Activated naive CD4-positive, alpha-beta T cell treated with anti-CD3 and anti-CD28 coated beads, Interleukin-2, amount 10 ng/mL, durations not matched to agents 7 days and 5 days (primary cell): ENCODE measurements at places on chromosomes 6 and 20.

- no peak for DNase-seq
Measured at GRCh38 chr6:162068340-162068739, 659.2 kb downstream of the PRKN start.

DNA sequence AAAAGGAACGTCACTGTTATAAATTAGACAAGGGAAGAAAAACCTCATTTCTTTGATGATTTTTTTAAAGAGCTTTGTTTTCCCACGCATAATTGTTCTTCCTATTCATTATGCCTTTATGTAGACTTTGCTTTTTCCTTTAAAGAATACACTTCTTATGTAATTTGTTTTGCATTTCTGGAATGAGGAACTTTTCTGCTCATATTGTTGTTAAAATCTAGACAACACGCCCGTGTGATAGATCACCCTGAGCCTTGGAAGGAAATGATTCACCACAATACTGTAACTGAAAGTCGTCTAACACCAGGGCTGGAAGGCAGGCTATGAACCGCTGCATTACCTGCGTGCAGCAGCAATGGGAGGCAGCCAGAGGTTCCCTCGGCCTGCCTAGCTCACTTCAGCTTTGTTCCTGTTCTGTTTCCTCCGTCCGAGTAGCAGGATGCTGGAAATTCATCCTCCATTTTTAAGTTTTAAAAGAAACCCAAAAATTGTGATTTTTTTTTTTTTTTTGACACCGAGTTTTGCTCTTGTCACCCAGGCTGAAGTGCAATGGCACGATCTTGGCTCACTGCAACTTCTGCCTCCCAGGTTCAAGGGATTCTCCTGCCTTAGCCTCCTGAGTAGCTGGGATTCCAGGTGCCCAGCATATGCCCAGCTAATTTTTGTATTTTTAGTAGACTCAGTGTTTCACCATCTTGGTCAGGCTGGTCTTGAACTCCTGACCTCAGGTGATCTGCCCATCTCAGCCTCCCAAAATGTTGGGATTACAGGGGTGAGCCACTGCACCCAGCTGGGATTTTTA lies 49.6 kb upstream of the ZNF217 start:
- DNase-seq: peak; percentile 81

- DNase-seq: no peak
Measured at GRCh38 chr6:139962654-139963347, 588.4 kb upstream of the CITED2 start.

DNA sequence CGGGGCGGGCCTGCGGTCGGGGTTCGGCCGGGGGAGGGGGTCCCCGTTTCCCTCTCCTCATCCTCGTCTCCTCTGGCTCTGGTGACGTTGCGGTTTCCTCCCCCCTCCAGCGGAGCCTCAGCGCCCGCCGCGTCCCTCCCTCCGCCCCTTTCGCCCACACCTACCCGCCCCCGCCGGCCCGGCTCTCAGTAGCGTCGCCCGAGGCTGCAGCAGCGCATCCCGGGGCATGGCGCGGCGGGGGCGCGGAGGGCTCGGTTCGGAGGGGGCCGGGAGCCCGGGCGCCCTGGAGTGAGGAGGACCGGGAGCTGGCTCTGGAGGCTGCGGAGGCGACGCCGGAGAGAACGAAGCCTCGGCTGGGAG lies at the start of gene DSE:
Gene DSE (plus strand): TSS at position 188 of the 360 bp plus-strand sequence. CDS start 28,304 bp downstream, outside the sequence.
- peak; percentile 62 for DNase-seq

DNA sequence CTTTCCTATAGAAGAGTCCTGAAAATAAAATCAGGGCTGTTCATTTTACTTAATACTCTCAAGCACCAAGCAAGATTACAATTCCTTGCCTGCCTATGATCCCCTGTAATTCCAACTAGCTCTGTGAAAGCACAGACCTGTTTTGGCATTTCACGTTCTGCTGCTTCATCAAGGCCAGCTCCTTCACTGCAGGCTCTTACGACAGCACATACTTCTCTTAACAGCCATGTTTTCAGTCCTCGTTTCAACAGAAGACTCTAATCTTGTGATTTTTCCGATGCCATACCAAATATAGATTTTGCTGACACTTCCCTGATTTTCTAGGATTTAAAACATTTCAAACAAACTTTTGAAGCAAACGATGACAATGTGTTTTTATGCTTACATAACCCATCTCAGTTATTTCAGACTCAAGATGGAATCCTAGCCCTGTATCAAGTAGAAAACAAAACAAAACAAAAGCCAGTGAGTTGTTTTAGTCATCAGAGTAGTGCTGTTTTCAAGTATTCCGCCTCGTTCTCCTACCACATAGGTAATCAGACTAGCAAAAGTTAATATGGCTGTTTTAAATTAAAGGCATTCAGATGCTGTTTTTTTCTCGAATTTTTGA lies 616.5 kb upstream of the CITED2 start:
- DNase-seq: no peak

DNA sequence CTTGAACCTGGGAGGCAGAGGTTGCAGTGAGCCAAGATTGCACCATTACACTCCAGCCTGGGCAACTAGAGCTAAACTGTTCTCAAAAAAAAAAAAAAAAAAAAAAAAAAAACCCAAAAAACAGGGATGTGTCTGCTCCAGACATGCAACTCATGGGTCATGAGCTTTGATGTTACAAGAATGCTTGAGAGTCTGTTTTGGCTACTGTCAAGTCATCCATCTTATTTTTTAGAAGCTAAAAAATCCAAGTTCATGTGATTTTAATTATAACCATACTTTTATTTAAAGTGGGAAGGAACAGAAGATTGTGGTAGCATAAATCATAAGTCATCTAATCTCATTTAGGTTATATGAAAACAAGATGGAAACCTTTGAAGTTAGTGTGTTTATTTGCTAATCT lies 120.6 kb downstream of the PDE7B start:
- no peak for DNase-seq

DNA sequence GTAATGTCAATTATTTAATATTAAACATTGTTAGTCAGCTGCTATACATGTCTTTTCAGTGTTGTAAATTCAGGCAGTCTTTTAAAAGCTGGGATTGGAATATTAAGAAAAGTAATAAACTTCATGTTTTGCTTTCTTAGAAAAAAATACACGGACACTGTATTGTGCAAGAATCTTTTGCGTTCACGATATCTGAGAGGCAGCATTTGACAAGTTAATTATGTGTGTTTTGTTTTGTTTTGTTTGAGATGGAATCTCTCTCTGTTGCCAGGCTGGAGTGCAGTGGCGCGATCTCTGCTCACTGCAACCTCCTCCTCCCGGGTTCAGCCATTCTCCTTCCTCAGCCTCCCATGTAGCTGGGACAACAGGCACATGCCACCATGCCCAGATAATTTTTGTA lies 1661.3 kb downstream of the HACE1 start:
- no peak for DNase-seq

GRCh38 chr20:3919352-3919751 lies 30.2 kb downstream of the PANK2 start:
- DNase-seq: no peak

GRCh38 chr20:61819574-61819846 lies 246.2 kb downstream of the TAF4 start:
- no peak for DNase-seq

DNA sequence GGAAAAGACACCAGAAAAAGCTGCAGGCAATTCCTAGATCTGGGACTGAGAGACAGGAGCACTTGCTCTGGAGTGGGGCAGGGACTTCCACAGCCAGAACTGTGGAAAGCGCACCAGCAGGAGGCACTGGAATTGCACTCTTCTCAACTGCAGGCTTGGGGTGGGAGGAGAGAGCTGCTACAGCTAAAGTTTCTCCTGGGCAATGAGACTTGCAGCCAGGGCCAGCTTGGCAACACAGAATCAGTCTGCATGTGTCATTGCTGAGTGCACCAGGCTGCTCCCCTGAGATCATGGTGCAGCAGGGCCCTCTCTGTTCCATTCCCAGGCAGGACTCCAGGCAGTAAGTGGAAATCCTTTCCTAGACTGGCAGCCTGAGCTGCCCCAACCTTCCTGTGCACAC lies 145.8 kb downstream of the INSM1 start:
- no peak for DNase-seq

DNA sequence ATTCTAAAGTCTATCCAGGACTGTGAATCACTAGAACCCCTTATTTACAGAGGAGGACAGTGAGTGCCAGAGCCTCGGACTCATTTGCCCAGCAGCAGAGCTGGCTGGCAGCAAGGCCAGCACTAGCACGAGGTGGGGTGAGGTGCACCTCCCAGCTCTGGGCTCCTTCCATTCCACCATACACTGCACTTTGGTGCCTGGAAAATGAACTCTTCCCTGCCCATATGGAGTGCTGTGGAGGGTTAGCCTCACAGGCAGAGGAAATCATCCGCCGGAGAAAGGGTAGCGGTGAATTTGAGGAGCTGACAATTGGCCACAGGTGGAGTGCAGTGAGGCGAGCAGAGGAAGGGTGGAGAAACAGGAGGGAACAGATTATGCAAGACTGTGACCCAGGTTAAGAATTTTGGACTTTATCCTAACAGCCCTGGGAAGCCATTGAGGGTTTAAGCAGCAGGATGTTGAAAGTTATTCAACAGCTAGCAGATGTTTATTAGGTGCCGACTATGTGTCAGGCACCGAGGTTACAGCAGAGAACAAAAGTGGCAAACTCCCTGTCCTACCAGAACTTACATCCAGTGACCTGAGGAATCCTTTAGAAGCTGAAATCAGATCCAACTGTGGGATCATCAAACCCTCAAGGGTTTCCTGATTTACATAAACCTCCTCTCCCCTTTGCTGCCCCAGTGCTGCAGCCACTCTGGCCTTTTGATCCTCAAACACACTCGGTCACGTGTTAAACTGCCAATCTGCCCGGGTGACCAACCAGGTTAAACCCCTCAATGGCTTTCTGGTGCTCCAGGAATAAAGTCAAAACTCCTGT lies 6.2 kb downstream of the TRIM26 start:
- no peak for DNase-seq

DNA sequence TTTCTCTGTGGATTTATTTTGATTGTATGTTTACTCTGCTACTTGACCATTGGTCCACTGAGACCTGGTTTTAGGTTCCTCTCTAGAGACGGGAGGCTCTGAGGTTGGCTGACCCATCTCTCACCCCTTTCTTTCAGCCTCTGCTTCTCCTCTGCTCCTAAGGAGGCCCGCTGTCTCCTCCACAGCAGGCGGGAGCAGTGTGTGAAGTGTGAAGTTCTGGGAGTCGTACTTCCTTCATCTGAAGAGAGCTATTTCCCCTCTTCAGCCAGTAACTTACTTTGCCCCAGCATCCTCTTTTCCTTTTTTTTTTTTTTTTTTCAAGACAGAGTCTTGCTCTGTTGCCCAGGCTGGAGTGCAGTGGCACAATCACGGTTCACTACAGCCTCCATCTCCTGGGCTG lies 21.1 kb downstream of the PDRG1 start:
- no peak for DNase-seq

DNA sequence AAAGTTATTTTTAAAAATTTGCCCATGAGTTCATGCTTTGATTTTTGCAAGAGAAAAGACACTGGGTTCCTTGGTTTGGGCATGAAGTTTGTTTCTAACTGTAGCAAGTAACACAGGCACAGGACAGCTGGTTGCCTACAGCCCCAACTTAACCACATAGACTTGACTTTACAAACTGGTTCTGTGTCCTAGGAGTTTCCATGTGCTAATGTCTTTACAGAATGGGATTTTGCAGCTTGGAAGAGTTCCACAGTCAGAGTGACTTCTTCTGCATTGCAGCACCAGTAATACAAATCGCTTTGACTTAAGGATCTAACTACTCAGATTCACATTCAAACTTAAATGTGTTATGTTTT lies 44.3 kb downstream of the OR2B2 start:
- no peak for DNase-seq

DNA sequence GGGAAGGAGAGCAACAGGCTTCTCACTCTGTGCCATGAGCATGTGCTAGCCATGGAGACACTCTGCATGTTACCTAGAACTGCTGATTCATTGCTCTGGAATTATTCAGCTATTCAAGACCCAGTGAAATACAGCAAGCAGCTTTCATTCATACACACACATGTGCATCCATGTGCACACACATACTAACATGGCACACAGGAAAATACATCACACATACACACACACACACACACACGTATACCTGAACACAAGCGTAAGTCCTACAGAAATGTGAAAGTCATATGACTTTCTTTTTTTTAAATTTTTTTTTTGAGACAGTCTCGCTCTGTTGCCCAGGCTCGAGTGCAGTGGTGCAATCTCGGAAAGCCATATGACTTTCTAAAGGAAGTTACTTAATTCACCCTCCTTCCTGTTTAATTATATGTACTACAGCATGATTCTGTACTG lies 108.2 kb upstream of the NFATC2 start:
- no peak for DNase-seq

GRCh38 chr6:692356-692851 lies 535 bp downstream of the EXOC2 start:
- peak; percentile 90 for DNase-seq

DNA sequence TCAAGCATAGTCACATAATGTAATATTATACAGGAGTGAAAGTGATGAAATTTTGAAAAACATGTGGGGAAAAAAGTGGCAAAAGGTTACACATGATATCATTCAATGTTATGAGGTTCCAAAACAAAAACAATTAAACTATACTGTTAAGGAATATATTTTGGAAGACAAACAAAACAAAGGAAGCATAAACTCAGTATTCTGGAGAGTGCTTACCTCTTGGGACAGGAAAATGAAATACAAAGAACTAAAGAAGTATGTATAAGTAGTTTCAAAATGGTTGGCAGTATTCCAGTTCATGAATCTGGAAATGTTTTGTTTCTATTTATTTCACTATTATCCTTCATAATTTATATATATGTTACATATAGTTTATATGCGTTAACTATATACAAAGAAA lies 213.5 kb downstream of the MOXD1 start:
- DNase-seq: no peak
